Ascending aorta (tissue), 2 donors: ENCODE measurements at places on chromosomes 1 and 21.

DNA sequence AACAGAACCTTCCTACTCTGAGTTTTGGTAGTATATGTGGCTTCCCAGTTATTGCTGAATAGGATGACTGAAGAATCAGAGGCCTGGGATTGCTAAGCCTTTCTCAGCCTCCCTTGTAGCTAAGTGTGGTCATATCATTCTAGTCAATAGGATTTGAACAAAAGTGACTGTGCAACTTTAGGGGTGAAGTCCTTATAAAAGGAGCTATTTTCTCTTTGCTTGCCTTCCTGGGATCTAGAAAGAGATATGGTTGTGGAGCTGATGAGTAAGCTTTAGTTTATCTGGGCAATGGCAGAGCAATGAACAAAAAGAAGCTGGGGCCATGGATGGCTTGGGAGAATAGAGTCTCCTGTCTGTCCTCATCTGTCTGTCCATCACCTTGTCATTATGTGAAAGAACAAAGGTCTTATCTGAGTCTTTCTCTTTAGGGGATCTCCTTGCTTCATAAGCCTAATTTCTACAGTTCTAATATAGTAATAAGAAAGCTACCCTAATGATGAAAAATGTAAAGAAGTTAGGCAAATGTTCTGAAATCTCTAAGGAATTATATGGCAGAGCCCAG lies 91.5 kb downstream of the TENT5C start:
- H3K36me3 ChIP-seq = no peaks in the 10 kb centered on the region
- no peak overlapping the region for H3K4me3 ChIP-seq
- no peaks in the 10 kb centered on the region for H3K27me3 ChIP-seq
- DNase-seq = no peak
- peaks cover 12% of the 10 kb centered on the region for H3K4me1 ChIP-seq

DNA sequence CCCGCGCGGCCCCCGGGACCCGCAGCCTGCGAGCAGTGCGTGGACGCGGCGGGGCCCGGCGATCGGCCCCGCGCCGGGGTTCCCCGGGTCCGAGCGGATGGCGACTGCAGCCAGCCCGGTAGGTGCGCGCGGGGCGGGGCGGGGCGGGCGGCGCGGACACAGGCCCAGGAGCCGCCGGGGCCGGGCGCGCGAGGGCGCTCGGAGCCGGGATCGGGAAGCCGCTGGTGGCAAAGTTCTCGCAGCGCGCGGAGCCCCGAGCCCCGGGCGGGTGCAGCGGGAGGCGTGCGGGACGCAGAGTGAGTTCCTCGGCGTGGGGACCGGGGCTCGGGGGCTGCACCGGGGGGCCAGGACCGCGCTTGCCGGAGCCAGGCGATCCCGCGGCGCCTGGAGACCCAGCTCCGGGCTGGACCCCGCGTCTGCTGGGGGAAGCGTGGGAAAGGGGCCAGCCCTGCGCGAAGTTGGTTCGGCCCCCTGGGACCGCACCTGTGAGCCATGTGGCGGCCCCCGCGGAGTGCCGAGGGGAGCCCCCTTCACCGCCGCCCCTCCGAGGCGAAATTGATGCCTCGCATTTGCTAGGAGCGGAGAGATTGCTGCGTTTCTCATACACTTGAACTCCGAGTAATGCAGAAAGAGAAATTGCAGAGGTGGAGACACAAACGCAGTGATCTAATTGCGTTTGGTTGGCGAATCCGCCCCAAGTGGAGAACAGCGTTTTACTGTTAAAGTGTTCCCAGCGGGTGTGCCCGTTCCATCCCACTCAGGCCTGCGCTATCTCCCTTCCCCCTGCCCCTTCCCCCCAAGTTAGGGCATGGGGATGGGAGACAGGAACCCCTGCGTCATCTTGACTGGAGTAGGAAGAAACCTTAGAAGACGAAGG lies 228.9 kb upstream of the TMEM51 start:
- DNase-seq = peak; percentile 75
- H3K27me3 ChIP-seq = no peaks in the 10 kb centered on the region
- peaks cover 15% of the 10 kb centered on the region for H3K4me1 ChIP-seq
- H3K36me3 ChIP-seq = no peaks in the 10 kb centered on the region

DNA sequence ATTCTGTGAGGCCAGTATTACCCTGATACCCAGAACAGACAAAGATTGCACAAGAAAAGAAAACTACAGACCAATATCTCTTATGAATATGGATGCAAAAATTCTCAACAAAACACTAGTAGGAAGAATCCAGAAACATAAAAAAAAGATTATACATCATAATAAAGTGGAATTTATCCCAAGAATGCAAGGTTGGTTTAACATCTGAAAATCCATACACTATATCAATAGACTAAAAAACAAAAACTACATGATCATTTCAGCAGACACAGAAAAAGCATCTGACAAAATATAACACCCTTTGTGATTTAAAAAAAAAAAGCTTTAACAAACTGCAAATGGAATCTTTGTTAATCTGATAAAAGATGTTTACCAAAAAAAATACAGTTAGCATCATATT lies 12.2 kb upstream of the MPL start:
- H3K4me1 ChIP-seq = no peaks in the 10 kb centered on the region
- H3K4me3 ChIP-seq = no peak overlapping the region
- H3K27ac ChIP-seq = no peak overlapping the region
- no peaks in the 10 kb centered on the region for H3K36me3 ChIP-seq

DNA sequence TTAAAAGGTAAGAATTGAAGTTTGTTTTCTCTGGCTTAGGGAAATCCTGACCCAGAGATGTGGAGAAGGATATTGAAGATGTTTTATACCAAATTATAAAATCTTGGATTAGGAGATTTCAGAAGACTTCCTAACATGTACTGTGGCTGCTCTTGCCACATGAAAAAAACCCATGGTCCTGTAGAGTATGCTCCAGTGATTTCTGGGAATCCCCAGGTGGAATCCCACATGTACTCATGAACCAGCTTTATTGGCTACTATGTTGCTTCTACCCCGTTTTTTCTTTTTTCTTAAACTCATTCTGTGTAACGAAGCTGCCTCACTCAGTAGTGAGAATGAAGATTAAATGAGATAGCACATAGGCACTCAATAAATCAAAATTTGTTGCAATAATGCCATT lies 132.7 kb upstream of the SGIP1 start:
- no peak for DNase-seq
- no peaks in the 10 kb centered on the region for H3K4me1 ChIP-seq
- H3K27me3 ChIP-seq = no peaks in the 10 kb centered on the region
- H3K36me3 ChIP-seq = no peaks in the 10 kb centered on the region
- no peak overlapping the region for H3K27ac ChIP-seq

GRCh38 chr1:236065509-236066005 lies 667 bp upstream of the NID1 start:
- peak overlapping the region; percentile 95 for H3K27ac ChIP-seq
- no peaks in the 10 kb centered on the region for H3K36me3 ChIP-seq
- peak overlapping the region; percentile 77 for H3K4me3 ChIP-seq
- H3K27me3 ChIP-seq = no peaks in the 10 kb centered on the region
- peaks cover 15% of the 10 kb centered on the region for H3K4me1 ChIP-seq

DNA sequence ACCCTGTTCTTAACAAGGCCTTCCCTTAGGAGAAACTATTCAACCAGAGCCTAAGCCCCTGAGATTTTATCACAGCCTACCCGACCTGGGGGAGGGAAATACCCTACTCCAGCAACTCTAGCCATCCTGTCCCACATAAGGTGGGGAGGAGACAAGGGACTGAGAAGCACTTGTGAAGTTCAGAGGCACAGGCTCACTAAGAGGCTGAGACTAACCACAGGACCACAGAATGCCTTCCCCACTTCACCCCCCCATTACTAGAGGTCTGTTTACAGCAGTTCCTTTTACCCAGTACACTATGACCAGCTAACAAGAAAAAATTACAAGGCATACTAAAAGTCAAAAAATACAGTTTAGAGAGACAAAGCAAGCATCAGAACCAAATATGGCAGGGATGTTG lies 86.8 kb downstream of the TEX35 start:
- no peak overlapping the region for H3K27ac ChIP-seq
- no peaks in the 10 kb centered on the region for H3K4me1 ChIP-seq
- H3K36me3 ChIP-seq = no peaks in the 10 kb centered on the region
- H3K27me3 ChIP-seq = no peaks in the 10 kb centered on the region
- H3K4me3 ChIP-seq = no peak overlapping the region

GRCh38 chr1:239943761-239944160 lies 147.9 kb upstream of the FMN2 start:
- H3K4me1 ChIP-seq = no peaks in the 10 kb centered on the region
- H3K27me3 ChIP-seq = no peaks in the 10 kb centered on the region
- no peak overlapping the region for H3K27ac ChIP-seq
- no peaks in the 10 kb centered on the region for H3K36me3 ChIP-seq
- H3K4me3 ChIP-seq = no peak overlapping the region

DNA sequence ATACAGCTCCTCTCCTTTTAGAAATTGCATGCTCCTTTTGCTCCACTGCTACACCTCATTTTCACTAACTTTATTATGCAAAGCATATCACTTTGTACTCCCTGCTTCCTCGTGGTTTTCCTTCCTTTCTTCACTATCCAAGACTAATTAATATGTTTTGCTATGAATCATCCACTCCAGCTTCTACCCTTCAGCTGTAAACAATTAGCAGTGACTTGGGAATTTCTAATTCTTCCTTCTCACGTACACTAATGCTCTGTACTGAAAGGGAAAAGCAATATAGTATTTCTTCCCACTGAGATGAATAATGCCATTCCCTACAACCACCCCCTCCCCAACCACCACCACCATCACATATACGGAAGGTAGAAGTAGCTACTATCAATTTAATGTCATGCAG lies 1917.0 kb downstream of the MRPL39 start:
- H3K4me3 ChIP-seq = no peak overlapping the region
- no peaks in the 10 kb centered on the region for H3K27me3 ChIP-seq

DNA sequence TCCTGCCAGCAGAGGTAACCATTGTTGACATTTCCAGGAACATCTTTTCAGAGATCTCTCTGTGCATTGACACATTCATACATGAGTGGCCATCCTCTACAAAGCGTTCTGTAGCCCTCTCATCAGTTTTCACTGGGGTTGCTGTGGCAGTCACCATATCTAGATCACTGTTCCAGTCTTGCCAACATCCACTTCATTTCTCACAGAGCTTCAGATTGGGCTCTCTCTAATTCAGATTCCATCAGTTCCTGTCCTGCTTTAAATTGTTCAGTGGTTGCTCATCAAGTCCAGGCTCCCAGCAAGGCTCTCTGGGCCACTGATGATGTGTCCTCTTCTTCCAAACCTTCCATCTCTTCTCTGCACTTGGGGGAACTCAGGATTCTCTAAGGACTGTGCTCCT lies 173.7 kb downstream of the KCNJ6 start:
- peaks cover 12% of the 10 kb centered on the region for H3K4me1 ChIP-seq
- H3K27ac ChIP-seq = no peak overlapping the region
- no peak for DNase-seq
- no peaks in the 10 kb centered on the region for H3K36me3 ChIP-seq
- H3K27me3 ChIP-seq = no peaks in the 10 kb centered on the region

DNA sequence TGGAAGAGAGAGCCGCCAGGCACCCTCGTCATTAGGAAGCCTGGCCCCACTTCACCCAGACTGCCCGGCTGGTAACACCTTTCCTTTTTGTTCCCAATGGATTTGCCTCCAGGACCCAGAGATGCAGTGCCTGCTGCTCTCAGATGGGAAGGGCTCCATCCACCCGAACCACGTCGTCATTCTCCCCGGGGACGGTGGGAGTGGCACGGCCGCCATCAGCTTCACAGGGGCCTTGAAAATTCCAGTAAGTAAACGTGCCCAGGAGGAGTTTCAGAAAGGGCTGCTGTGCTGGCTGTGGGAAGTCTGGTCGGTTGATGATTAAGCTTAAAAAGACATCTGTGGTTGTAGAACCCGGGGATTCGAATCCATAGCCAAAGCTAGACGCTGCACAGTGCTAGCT lies 45.2 kb downstream of the SLC37A1 start:
- no peak overlapping the region for H3K27ac ChIP-seq
- H3K4me3 ChIP-seq = no peak overlapping the region
- DNase-seq = peak; percentile 46
- H3K4me1 ChIP-seq = no peaks in the 10 kb centered on the region

- H3K27me3 ChIP-seq = no peaks in the 10 kb centered on the region
- no peaks in the 10 kb centered on the region for H3K36me3 ChIP-seq
- H3K27ac ChIP-seq = no peak overlapping the region
- no peak for DNase-seq
Measured at GRCh38 chr1:244301595-244302130, 150.0 kb downstream of the ADSS2 start.

DNA sequence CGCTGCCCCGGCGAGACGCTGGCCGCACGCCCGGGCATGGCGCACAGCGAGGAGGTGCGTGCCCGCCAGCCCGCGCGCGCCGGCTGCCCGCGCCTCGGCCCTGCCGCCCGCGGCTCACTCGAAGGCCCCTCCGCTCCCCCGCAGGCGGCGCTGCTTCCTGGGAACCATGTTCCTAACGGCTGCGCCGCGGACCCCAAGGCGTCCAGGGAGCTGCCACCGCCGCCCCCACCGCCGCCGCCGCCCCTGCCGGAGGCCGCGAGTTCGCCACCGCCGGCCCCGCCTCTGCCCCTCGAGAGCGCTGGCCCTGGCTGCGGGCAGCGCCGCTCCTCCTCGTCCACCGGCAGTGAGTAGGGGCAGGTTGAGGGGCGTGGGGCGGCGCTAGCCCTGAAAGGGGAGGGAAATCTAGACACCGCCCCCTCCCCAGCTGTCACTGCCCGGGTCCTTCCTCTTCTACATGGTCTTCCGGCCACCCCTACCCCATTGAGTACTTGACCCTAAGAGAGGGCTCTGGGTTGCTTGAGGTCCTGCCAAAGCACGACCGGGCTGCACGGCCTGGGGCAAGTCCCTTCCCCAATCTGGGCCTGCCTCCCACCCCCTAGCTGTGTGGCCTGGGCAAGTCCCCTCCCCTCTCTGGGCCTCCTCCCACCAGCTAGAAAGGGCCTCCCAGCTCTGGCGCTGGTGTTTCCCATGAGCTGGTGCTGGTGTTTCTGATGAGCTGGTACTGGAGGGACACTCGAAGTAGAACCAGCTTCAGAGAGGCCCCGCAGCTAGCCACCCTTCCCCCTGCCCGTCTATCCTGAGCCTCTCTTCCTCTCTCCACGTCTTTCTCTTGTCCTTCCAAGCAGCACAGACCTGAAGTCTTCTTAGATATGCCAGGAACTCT lies 17.0 kb downstream of the TNFRSF25 start:
- DNase-seq = no peak
- peaks cover 3% of the 10 kb centered on the region for H3K4me1 ChIP-seq
- peak overlapping the region; percentile 58 for H3K4me3 ChIP-seq
- peaks cover 25% of the 10 kb centered on the region for H3K27me3 ChIP-seq

DNA sequence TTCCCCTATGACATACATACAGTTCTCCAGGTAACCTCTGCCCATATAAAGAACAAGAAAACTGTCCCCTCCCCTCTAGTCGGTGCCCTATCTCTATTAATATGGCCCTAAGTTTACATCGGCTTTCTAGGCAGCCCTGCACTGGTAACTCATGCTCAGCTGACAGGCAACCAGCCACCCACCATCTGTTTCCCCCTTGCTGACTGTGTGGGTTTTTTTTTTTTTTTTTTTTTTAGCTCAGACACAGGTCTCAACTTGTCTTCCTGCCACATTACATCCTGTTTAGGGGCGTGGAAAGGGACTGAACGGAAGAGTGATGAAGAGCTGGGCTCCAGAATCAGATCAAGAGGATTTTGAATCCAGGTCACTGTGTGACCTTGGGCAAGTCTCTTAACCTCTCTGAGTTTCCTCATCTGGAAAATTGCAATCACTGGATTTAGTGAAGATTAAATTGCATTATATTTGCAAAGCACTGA lies 14.0 kb downstream of the LAPTM5 start:
- DNase-seq = no peak
- H3K27me3 ChIP-seq = no peaks in the 10 kb centered on the region
- no peak overlapping the region for H3K4me3 ChIP-seq
- no peaks in the 10 kb centered on the region for H3K36me3 ChIP-seq
- H3K4me1 ChIP-seq = no peaks in the 10 kb centered on the region
- peak overlapping the region; percentile 27 for H3K27ac ChIP-seq
